SK-N-SH (cell line): ENCODE measurements at places on chromosomes 2 and 18.

DNA sequence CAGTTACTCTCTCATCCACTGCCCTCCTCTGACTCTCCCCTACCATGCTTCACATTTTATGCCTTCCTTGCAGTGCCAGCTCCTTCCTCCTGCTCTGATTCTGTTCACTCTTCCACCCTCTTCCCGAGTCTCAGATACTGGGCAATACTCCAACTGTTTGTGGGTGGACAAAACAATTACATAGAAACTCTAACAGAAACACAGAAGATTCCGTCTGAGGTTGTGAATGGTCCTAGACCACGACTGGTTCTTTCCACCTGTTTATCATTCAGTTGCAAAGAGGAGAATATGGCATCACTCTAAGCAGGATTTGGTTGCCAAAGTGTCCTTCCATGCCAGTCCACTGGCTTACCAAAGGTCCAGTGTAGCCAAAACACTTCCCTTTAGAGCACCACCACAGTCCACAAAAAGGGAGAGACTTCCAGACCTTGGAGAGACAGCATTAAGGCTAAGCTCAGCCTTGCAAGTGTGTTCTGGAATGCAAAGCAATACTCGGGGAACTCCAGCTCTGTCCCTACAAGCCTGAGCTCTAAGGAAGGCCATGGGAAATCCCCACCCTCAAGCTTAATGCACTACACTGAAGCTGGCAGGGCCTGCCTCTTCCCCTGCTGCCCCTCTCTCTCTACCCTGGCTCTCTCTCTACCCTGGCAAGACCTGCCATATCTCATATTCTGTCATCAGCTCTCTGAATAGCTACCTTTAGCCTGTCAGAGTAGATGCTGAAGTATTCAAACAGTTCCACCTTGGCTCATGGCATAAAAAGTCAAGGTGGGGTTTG, 33.6 kb upstream of the RND3 start:
- DNase-seq = no peak

GRCh38 chr2:71671203-71671854, 218.0 kb downstream of the DYSF start:
- DNase-seq = peak; percentile 6

- no peak for DNase-seq
Measured at GRCh38 chr2:188663301-188663700, 310.9 kb upstream of the COL3A1 start.

DNA sequence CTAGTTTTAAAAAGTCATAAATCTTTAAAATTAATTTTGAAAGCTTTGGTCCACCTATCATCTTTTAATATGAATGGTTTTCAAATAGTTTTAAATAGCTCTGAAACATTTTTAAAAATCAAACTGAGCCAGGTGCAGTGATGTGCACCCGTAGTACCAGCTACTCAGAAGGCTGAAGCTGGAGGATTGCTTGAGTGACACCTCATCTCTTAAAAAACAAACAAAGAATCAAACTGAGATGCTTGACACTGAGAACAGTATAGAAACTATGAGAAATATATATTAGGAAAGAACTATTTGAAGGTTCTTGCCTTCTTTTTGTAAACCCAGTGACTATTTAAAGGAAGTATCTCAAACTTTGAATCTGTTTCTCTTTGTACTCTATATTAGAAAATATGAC, 67.4 kb downstream of the BARD1 start:
- no peak for DNase-seq

DNA sequence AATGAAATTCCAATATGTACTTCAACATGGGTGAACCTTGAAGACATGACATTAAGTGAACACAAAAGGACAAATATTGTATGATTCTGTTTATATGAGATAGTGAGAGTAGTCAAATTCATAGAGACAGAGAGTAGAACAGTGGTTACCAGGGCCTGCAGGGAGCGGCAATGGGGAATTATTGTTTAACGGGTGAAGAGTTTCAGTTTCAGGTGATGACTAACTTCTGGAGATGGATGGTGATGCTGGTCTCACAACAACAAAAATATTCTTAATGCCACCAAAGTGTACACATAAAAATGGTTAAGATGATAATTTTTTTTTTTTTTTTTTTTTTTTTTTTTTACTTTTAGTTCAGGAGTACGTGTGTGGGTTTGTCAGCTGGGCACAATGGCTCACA, 109.4 kb upstream of the TMEM200C start:
- no peak for DNase-seq

GRCh38 chr2:120626566-120626965, 109.1 kb upstream of the GLI2 start:
- DNase-seq = no peak

DNA sequence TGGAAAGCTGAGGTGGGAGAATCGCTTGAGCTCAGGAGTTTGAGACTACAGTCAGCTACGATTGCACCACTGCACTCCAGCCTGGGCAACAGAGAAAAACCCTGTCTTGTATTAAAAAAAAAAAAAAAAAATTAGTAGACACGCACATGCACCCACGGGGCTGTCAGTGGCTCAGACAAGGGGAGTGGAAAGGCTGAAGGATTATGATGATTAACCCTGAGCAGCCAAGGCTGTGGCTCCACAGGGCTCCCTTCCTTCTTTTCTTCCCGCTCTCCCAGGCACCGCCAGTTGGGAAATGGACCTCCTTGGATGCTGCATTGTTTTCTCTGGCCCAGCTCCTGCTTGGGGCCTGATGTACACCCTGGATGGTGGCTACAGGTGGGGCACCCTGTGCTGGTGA, 49.0 kb upstream of the RAB6C start:
- DNase-seq = no peak

DNA sequence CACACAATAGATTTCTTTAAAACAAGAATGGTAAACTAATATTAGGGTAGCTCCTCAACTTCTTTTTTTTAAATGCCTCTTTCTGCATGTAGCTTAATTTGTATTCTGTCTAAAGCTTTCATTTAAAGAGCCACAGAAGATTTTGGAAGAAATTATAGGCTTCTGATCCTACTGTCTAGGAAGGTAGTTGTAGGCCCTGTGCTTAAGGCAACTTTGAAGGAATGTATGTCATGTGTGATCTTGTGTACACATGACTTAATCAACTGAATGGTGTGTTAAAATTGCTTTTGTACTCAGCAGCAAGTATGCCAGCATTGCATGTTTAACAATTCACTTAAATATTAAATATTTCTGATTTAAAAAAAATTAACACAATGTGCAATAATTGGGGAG, 51.5 kb upstream of the LYPD6 start:
- no peak for DNase-seq

DNA sequence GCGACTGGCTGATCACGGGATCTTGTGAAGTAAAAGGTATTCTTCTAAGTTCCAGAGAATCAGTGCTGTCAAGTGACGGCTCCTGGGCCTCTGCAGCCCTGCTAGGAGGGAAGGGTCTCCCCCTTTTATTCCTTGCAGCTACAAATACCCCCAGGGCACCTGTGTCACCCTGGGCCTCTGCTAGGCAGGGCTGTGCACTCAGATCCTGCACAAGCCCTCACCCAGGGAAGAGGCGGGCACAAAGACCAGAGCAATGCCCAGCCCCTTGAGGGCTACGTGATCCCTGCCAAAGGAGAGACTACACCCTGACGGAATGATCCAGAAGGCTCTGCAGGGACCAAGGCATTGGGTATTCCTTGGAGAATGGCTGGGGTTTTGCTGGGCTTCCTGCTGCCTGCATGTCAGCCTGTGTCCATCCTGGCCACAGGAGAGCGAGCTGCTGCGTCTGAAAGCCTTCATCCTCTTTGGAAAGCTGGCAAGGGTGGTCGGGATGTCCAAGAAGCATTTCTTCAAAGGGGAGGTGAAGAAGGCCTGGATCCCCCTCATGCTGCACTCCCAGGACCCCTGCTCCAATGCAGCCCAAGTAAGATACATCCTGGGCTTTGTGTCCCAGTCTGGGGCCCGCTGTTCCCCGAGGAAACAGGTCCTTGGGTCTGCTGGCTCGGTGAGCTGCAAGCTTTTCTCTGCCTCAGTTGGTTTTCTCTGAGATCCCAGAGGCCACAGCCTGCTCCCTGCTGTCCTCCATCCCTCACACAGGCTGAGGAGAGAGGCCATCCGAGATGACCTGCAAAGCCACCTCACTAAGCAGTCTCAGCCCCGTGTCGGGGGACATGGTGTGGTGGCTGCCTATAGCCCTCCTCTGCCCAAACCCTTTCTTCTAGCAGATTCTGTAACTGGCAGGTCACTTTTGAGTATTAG, 24.9 kb downstream of the HJURP start:
- DNase-seq = no peak

GRCh38 chr2:209097168-209097567, 326.7 kb upstream of the MAP2 start:
- no peak for DNase-seq

DNA sequence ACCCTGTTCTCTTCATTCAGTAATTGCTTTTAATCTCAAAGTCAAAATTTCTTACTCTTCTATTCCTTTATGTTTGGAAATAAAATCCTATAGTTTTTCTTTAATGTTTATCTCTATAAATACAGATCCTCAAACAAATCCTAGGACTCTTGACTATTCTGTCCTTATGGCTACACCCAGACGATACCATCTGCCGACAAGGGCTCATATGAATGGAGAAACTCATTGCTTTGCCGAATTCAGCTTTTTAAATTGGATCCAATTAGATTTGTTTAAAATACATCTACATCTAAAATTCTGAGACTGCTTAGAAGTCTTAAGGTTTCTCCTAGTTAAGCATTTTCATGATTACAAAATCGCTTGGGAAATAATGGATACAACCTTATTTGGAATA, 9.0 kb downstream of the ALKAL2 start:
- no peak for DNase-seq

DNA sequence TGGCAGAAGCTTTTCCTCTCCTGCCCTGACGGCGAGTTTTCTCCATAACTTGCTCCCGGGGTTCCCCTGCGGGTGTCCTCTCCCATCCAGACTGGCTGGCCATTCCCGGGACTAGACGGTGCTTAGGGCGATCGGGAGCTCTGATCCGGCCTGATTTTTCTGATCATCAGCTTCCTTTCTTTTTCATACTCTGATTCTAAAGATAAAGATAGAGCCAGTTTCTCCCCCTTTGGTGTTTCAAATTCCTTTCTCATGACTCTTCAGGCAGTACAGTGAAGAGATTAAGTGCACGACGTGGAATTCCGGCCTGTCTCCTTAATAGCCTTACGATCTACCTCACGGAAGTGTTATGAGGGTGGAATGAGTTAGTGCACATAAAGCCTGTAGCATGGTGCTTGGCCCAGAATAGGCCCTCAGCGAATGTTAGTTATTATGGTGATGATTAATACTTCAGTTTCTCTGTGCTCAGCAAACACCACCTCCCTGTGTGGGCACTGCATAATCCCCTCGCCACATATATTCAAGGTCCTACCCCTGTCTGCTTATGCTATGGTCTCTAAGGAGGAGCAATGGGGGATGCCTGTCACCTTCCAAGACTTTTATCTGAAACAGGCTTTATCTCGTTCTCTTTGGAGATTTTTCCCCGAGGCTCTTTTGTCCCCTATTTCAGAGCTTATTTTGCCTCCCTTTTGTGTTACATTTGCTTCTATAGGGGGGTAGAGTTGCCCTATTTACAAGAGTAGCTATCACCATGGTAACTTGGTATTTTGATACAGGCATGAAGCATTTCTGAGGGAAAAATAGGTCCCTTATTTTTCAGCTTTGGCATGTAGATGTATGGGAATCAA, 254.8 kb downstream of the CDH2 start:
- DNase-seq = peak; percentile 3

GRCh38 chr18:11512096-11513025, 97.0 kb upstream of the SLC35G4 start:
- no peak for DNase-seq

DNA sequence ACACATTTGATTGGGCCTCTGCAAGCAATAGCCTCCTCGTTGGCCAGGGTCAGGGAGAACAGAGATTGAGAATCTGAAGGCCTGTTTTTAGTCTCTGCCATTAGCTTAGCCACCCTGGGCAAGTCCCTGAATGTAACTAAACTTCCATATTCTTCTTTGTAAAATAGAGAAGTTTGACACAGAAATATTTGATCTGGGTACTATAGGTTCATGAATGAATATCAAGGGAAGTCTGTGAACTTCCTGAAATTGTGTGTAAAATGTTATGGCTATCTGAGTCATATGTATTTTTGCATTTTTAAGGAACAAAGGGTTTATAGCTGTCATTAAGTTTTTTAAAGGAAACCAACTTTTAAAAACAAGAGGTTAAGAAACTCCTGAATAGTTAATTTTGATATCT, 23.2 kb downstream of the RND3 start:
- DNase-seq = no peak

GRCh38 chr2:98579926-98580325, 28.4 kb downstream of the COA5 start:
- DNase-seq = no peak

GRCh38 chr2:142330458-142330857, 199.6 kb upstream of the LRP1B start:
- DNase-seq = peak; percentile 38
